Retina (tissue), 1 donor: ENCODE measurements at places on chromosomes 16 and 17.

DNA sequence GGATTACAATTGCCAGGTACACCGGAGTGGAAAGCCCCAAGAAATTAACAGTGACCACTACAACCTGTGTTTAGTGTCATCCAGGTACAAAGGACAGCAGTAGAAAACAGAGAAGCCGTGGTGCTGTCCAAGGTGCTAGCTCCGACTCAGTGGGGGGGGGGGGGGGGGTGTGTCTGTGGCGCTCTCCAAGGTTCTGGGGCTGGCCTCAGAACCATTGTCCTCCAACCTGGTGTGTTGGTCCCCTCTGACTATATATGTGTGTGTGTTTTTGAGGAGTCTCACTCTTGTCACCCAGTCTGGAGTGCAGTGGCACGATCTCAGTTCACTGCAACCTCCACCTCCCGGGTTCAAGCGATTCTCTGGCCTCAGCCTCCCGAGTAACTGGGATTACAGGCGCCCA is 5.8 kb upstream of the ZNF23 start:
- peak; percentile 52 for DNase-seq

DNA sequence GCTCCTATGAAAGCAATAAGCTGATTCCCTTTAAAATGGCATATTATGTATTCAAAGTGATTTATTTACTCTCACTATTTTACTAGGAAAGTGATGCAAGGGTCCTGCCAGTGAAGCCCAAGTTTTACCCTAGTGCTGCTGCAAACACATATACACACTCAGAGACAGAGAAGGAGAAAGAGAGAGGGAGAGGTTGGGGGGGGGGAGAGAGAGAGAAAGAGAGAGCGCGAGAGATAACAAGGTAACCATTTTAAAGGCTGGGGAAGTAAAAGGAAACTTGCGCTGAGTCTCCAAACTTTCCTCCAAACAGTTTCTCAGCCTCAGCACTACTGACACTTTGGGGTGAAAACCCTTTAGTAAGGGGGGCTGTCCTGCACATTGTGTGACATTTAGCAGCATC is 5.9 kb downstream of the USP31 start:
- no peak for DNase-seq

DNA sequence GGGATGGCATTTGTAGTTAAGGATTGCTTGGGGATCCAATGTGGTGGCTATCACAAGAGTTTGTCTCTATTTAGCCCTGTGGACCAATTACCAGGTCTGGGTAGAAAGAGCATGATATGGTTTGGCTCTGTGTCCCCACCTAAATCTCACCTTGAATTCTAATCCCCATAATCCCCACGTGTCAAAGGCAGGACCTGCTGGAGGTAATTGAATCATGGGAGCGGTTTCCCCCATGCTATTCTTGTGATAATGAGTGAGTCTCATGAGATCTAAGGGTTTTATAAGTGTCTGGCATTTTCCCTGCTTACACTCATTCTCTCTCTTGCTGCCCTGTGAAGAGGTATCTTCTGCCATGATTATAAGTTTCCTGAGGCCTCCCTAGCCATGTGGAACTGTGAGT is 86.4 kb upstream of the HS3ST4 start:
- DNase-seq = no peak

DNA sequence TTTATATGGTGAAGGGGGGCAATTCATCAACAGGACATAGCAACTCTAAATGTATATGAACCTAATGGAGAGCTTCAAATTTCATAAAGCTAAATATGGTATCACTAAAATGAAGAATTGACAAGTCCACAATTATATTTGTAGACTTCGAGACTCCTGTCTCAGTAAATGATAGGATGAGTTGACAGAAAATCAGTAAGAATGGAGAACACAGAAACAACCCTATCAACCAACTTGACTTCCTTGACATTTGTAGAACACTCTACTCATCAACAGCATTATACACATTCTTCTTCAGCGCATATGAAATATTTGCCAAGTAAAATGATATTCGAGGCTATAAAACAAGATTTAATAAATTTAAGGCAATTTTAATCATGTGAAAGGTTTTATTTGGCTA is 322.9 kb upstream of the MAF start:
- DNase-seq = no peak

GRCh38 chr17:49986396-49987289 is 8.4 kb downstream of the DLX3 start:
- no peak for DNase-seq

- DNase-seq = no peak
These were observed 27.1 kb downstream of the CDH13 start for GRCh38 chr16:82653550-82654511.

- DNase-seq = no peak
These were observed 92.3 kb downstream of the C16orf78 start for GRCh38 chr16:49465661-49466528.

DNA sequence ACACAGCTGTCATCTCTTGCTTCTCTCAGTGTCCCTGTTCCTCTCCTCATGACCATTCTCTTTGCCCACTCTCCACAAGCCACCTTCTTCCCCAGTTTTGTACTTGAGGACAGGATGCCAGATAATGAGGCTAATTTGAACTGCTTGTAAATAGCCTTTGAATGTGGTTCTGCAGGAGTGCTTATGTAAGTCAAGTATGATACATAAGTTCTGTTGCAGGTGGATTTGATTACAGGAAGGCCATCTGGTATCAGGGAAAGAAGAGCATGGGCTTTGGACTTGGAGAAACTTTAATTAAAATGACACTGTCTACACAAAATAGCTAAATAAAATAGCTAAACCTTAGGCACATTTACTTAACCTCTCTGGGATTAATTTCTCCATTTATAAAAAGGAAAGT is 120.2 kb upstream of the HLF start:
- DNase-seq = no peak

- DNase-seq = no peak
These were observed 92.5 kb downstream of the NCOR1 start for GRCh38 chr17:16122697-16123434.

GRCh38 chr16:54165912-54166865 is 120.4 kb downstream of the IRX3 start:
- DNase-seq = no peak

GRCh38 chr17:16419074-16419928 is 3.9 kb downstream of the TRPV2 start:
- DNase-seq = no peak
